ENCODE measurements at places on chromosomes 16 and 17.

GRCh38 chr16:71423865-71424264 is 18.0 kb downstream of the TLE7 start:
- no peak for DNase-seq

GRCh38 chr16:11848842-11849241 is 2.5 kb downstream of the RSL1D1 start:
- no peak for DNase-seq

GRCh38 chr17:63426041-63426916 is 19.8 kb downstream of the CYB561 start:
- DNase-seq: no peak

DNA sequence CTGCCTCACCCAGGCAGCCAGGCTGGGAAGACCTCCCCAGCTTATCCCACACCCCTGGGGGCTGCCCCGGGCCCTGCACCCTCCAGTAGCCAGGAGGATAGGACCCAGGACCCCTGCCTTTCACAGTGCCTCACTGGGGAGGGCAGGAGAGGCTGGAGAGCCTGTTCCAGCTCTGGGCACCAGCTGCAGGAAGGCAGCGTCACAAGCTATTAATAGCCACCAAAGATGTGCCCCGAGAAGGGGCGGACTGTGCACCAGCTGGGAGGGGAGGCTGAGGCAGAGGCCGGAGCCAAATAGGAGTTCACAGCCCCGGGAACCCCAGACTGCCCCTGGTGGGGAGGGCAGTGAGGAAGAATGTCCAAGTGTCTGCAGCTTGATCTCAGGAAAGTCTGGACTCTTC is 8.8 kb downstream of the SBK1 start:
- no peak for DNase-seq

DNA sequence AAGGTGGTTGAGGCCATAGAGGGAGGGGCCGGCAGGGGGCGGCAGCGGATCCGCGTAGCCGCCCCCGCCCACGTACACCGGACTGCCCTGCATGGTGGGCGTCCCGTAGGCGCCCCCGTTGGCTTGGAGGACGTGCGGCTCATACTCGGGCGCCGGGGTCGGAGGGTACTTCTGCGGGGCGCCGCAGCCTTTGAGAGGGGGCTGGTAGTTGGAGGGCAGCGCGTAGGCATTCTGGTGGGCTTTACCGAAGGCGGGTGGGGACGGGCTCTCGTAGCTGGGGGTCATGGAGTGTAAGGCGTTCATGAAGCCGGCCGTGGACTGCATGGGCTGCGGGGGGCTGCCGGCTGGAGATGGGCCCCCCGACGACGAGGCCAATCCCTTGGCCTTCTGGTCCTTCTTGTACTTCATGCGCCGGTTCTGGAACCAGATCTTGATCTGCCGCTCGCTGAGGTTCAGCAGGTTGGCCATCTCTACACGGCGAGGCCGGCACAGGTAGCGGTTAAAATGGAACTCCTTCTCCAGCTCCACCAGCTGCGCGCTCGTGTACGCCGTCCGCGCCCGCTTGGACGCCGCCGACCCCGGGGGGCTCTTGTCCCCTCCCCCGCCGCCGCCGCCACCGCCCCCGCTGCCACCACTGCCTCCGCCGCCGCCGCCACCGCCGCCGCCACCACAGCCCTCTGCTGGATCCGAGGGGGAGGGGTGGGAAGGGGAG is 5.7 kb upstream of the HOXB2 start:
- no peak for DNase-seq

DNA sequence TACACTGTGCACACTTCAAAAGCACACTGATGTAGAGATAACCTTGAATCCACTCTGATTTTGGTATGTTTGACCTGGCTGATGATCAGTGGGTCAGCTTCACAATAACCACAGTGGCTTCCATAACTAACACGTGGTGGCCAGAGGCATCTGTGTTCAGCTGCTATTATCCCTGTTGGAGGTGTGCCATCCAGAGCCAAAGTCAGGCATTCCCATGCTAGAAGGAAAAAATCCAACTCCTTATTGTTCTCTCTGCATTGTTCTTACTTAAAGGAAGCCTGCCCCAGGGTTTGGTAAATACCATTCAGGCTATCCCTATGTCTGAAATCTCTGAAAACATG is 127.3 kb upstream of the MON1B start:
- DNase-seq: no peak

- DNase-seq: no peak
Observed at GRCh38 chr17:50394711-50395110, 2.6 kb downstream of the LRRC59 start.

Measured in activated B cell treated with CpG ODN at 0.5 μM for 24 hours (primary cell).